ENCODE measurements at places on chromosomes 16 and 17.

GRCh38 chr16:56777001-56777400, 47.1 kb downstream of the NUP93 start:
- no peak for DNase-seq

DNA sequence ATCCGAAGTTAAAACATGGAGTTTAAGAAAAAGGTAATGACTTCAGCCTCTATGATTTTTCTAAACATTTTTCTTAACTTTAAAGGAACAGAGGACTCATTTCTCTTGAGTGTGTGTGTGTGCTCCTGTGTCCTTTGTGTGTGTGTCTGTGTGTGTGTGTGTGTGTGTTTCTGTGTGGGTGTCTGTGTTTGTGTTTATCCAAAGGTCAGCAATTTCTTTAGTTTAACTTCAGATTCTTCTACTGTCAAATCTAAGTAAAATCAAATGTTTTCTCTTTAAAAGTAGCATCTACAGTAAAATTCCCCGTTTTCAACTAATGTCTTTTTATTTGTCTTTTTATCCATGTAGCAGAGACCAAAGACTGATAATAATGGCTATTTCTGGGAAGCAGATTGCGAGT, 31.8 kb downstream of the HSBP1 start:
- DNase-seq: no peak

- no peak for DNase-seq
Observed at GRCh38 chr17:6011206-6011605, 59.0 kb upstream of the WSCD1 start.

DNA sequence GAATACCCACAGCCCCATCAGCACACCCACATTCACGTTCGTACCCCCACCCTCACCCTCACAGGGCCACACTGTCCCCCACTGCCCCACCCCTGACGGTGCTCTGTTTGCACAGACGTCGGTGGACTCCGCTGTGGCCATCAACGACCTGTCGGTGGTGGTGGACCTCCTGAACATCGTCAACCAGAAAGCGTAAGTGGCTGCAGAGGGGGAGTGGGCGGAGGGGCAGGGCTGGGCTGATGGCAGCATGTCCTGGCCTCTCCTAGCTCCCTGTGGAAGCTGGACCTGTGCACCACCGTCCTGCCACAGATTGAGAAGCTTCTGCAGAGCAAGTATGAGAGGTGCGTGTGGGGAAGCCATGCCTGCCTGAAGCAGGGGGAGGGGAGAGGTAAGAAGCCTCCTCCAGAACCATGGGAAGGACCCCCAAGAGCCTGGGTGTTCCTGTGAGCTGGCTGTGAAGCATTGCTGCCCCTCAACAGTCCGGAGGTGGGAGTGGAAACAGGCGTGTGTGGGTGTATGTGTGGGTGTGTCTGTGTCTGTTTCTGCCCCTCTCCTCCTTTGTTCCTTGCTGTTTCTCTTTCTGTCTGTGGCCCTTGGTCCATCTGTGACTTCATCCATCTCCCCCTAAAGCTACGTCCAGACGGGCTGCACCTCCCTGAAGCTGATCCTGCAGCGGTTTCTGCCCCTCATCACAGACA, 20.3 kb downstream of the KATNB1 start:
- no peak for DNase-seq

DNA sequence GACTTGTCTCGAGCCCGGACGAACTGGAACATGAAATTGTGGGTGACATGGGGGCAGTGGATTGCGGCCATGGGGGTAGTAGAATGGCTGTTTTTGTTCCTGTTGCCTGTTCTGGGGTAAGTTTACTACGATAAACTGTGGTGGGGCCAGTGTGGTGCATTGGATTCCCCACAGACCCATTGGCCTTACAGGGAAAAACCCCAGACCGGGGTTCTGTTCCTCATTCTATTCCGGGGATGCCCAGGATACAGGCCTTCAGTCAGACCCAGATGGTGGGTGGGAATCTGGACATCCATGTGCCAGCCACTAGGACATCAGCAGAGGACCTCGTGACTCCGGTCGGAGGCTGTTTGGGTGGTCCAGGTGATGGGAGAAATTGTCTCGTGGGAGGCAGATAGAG, 88.1 kb downstream of the ABCC1 start:
- DNase-seq: no peak

- DNase-seq: no peak
Observed at GRCh38 chr17:59752446-59752845, 45.0 kb downstream of the VMP1 start.

DNA sequence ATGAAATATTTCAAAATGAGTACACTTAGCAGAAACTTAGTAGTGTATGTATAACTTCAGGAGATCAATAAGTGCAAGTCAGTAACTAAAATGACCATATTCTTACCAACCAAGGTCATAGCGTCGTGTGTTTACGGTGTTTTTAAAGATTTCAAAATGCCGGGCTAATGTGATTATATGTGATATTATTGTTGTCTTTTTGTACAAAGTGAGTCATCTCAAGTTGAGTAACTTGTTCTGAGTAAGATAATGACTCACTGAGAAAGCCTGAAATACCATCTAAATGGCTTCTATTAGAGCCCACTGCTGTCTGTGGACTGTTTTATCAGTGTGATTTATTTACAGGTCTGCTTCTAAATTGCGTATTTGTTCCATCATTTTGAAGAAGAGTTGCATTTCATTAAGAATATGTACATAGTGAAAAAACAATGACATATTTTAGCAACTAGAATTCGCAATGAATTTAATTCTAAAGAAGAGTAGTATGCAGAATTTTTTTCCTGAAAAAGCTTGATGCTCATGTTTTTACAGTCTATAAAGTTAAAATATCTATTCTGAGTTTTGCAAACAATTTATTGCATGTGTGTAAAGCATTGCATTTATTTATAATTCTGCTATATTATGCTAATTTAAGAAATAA, 12.7 kb downstream of the KRT12 start:
- DNase-seq: no peak

- peak; percentile 93 for DNase-seq
Observed at GRCh38 chr17:49101054-49101534, 31.5 kb upstream of the B4GALNT2 start.

DNA sequence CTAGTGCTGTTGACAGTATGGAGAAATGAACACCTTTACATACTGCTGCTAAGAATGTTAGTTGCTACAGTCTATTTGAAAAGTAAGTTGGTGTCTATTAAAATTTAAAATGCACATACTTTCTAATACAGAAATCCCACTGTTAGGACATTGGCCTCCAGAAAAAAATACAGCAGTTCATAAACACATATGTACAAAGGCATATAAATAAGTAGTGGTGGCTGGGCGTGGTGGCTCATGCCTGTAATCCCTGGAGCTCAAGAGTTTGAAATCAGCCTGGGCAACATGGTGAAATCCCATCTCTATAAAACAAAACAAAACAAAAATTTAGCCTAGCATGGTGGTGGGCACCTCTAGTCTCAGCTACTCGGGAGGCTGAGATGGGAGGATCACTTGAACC, 13.1 kb downstream of the DCAF7 start:
- no peak for DNase-seq

- DNase-seq: no peak
Observed at GRCh38 chr17:36722903-36723263, 121.5 kb downstream of the MRM1 start.

DNA sequence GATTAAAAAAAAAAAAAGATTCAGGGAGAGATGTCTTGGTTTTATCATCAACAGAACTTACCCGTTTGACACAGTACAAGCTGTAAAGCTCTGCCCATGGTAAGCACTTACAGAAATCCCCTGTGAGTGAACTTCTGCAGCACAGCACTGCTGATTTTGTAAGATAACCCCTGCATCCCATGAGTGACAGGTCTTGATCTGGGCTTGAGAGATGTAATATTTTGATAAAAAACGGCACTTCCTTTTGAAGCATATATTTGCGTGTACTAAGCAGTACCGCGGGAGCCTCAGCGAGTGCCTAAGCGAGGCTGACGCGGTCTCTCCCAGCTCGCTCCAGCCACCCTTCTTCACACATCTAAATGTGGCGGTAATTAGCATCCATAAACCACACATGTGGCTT, 50.5 kb downstream of the IKZF3 start:
- DNase-seq: no peak

GRCh38 chr16:82013139-82013538, 1.9 kb upstream of the SDR42E1 start:
- no peak for DNase-seq

Measured in DMS153 (cell line).